ENCODE measurements at places on chromosomes 3 and 15. TPM values are rescaled to one million over a fixed set of nuclear protein-coding genes. Genes with fewer than 3 reads are reported as not detected.
A peak's percentile ranks its signal among the peaks of the same experiment; 100 is the strongest.

GRCh38 chr15:101353240-101353639 is 58.2 kb upstream of the SNRPA1 start:
- H3K4me3 ChIP-seq, result no peak overlapping the region
- peaks cover 9% of the 10 kb centered on the region for H3K4me1 ChIP-seq
- H3K27ac ChIP-seq, result no peak overlapping the region
- peaks cover 8% of the 10 kb centered on the region for H3K27me3 ChIP-seq
- no peaks in the 10 kb centered on the region for H3K36me3 ChIP-seq

CYP11A1 gene
- 2.0 TPM for total RNA-seq

DNA sequence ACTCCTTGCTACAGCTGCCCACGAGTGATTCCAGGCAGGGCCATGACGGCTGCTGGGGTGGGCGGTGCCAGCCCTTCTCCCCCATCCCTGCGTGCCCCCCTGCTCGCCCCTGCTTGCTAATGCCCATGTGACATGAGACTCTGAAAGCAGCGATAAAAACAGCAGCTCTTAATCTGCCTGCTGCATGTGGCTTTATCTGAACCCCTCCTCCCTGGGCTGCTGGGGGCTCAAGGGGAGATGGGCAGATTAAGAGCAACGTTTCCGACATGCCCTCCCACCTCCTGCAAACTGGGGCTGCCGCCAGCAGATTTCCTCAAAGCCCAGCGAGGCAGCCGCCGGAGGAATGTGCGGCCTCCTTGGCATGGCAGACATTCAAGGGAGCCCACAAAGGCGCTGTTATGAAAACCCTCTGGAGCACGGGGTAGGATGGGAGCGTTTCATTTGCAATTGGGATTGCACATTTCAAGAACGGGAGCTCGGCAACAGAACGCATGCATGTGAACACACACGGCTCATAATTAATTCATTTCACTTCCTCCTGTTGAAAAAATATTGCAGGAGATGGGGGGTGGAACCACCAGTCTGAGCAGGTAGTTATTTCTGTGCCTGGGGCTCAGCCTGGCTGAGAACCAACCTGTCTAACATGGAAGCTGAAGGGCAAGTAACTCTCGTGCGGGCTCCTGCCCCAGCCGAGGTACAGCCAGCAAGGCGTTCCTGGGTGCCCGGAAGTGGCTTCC is 504.2 kb upstream of the PROK2 start:
- no peak for DNase-seq
- H3K27ac ChIP-seq, result no peak overlapping the region
- H3K36me3 ChIP-seq, result no peaks in the 10 kb centered on the region
- no peak overlapping the region for H3K4me3 ChIP-seq

DNA sequence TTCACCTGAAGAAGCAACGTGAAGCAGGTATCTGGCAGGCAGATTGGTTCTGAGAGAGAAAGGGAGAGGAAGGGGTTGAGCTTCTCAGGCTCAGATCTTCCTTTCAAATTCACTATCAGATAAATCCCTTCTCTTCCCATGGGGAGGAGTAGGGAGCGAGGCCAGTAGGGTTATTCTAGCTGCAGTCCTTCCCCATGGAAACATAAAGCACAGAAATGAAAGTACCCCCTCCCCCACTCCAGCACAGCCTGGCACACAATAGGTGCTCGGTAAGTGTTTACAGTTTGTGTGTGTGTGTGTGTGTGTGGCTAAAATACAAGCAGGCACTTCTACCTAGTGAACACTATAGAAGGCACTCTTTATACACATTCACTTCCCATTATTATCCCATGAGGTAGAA is 20.8 kb upstream of the VPS8 start:
- no peak overlapping the region for H3K4me3 ChIP-seq
- no peaks in the 10 kb centered on the region for H3K36me3 ChIP-seq
- H3K27ac ChIP-seq, result no peak overlapping the region
- H3K4me1 ChIP-seq, result peaks cover 2% of the 10 kb centered on the region
- no peak for DNase-seq

LRRC15 gene
- not detected for total RNA-seq

GRCh38 chr15:66924889-66925288 is 140.5 kb upstream of the SMAD3 start:
- peaks cover 3% of the 10 kb centered on the region for H3K4me1 ChIP-seq
- peaks cover 16% of the 10 kb centered on the region for H3K27me3 ChIP-seq
- no peak for DNase-seq
- no peak overlapping the region for H3K4me3 ChIP-seq
- no peaks in the 10 kb centered on the region for H3K36me3 ChIP-seq

ADCY5 gene
- total RNA-seq, result 33.8 TPM

- no peaks in the 10 kb centered on the region for H3K4me1 ChIP-seq
- no peak for DNase-seq
- H3K27me3 ChIP-seq, result peaks cover 21% of the 10 kb centered on the region
- H3K27ac ChIP-seq, result no peak overlapping the region
- H3K4me3 ChIP-seq, result no peak overlapping the region
Observed at GRCh38 chr15:92485441-92485840, 91.8 kb downstream of the ST8SIA2 start.

- no peak overlapping the region for H3K27ac ChIP-seq
- peaks cover 5% of the 10 kb centered on the region for H3K27me3 ChIP-seq
- H3K4me1 ChIP-seq, result no peaks in the 10 kb centered on the region
- DNase-seq, result no peak
Observed at GRCh38 chr3:152173627-152174026, 95.1 kb upstream of the MBNL1 start.

GRCh38 chr3:373193-373779 is 176.7 kb downstream of the CHL1 start:
- peaks cover 6% of the 10 kb centered on the region for H3K36me3 ChIP-seq
- no peak overlapping the region for H3K27ac ChIP-seq
- H3K4me3 ChIP-seq, result no peak overlapping the region
- no peak for DNase-seq
- peaks cover 12% of the 10 kb centered on the region for H3K4me1 ChIP-seq
- no peaks in the 10 kb centered on the region for H3K27me3 ChIP-seq

SPINT1 gene
- total RNA-seq, result 217 TPM

DNA sequence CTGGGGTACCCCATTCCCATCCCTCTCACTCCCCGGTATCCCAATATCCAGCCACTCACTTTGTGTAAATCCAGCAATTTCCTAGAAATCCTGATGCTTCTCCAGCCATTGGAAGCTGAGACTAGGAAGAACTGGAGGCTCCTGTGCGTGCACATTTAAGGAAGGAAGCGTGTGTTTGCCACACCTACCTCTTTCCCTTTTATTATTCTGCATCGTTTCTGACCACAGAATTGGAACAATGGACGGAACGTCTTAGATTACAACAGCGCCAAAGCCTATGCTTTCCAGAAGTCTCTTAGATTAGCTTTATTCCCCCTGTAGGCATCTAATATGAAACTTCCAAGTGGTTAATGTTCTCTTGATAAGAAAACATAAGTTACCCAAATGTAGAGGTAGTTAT is 234.8 kb upstream of the TRIM42 start:
- no peaks in the 10 kb centered on the region for H3K4me1 ChIP-seq
- H3K36me3 ChIP-seq, result no peaks in the 10 kb centered on the region
- H3K27me3 ChIP-seq, result peaks cover 11% of the 10 kb centered on the region
- H3K4me3 ChIP-seq, result no peak overlapping the region
- H3K27ac ChIP-seq, result no peak overlapping the region

DNA sequence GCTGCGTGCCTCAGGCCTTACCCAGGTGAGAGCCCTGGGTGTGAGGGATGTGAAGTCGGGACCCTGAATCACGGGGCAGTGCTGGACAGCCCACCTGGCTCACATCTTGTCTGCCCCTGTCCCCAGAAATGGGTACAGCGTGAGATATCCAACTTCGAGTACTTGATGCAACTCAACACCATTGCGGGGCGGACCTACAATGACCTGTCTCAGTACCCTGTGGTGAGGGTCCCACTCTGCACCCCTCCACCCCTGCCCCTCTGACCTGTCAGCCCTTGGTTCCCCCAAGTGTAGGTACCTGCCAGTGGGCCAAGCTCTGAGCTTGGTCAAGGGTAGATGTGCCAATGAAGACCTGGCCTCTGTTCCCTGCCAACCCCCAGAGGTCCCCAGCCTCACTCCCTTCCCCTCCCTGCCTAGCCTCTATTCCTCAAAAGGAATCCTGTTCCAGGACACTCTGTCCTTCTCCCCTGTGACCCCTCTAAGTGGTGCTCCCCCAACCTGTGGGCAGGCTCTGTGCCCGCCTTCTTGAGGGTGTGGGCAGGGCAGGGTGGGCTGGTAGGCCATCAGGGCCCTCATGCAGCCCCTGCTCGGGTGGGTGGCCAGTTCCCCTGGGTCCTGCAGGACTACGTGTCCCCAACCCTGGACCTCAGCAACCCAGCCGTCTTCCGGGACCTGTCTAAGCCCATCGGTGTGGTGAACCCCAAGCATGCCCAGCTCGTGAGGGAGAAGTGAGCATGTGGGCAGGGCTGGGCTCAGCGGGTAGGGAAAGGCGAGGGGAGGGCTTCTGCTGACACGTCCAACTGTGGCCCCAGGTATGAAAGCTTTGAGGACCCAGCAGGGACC is 25.1 kb downstream of the NBEAL2 start:
- no peak overlapping the region for H3K27ac ChIP-seq
- peaks cover 13% of the 10 kb centered on the region for H3K36me3 ChIP-seq
- H3K4me3 ChIP-seq, result no peak overlapping the region

DNA sequence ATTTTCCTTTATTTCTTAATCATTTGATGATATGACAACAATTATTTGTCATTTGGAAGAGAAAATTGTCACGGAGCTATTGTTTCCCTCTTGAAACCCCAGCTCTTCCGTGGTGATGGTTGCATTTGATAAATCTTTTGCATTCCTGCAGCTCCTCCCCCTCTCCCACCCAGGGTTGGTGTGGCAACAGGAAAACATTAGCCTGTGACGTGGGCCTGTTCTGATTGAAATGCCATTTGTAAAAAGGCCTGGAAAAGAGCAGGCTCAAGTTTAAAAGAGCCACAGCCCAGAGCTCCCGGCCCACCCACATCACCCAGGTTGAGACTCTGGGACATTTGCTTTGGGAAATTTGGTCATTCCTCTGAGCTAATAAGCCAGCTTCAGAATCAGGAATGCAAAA is 282.5 kb downstream of the RPLP1 start:
- H3K27me3 ChIP-seq, result peaks cover 67% of the 10 kb centered on the region
- H3K27ac ChIP-seq, result peak overlapping the region; percentile 23
- no peaks in the 10 kb centered on the region for H3K36me3 ChIP-seq
- no peak overlapping the region for H3K4me3 ChIP-seq
- peaks cover 25% of the 10 kb centered on the region for H3K4me1 ChIP-seq

Data from progenitor cell of endocrine pancreas (in vitro differentiated cells).